ENCODE measurements at places on chromosomes 1 and 21. TPM values are rescaled to one million over a fixed set of nuclear protein-coding genes. Genes with fewer than 3 reads are reported as not detected.

GRCh38 chr1:38198099-38198498 is 151.5 kb upstream of the POU3F1 start:
- no peak for DNase-seq

GRCh38 chr1:5109633-5110032 is 455.2 kb downstream of the AJAP1 start:
- DNase-seq, result no peak

- no peak for DNase-seq
Observed at GRCh38 chr1:162946701-162947100, 85.7 kb upstream of the CCDC190 start.

PAQR7 gene
- polyA plus RNA-seq, result 14.4 TPM

DNA sequence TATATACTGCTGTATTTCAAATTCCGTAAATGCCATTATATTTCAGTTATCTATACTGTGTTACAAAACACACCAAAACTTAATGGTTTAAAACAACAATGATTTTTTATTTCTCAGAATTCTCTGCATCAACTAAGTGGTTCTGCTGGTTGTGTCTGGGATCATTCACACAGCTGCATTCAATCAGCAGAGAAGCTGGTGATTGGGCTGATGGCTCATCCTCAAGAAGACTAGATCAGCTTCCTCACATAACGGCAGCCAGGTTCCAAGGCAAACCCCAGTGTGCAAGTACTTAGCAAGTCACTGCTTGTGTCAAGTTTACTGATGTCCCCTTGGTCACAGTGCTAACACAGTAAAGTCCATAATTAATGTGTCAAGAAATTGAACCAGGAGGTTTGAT is 86.3 kb upstream of the VANGL1 start:
- DNase-seq, result no peak

Data from right lung (tissue), 10 donors.